Caco-2 (cell line): ENCODE measurements at places on chromosomes 2 and 18. TPM values are rescaled to one million over a fixed set of nuclear protein-coding genes. Genes with fewer than 3 reads are reported as not detected.
A peak's percentile ranks its signal among the peaks of the same experiment; 100 is the strongest.

- DNase-seq = no peak
Measured at GRCh38 chr2:133360882-133361281, 207.4 kb downstream of the NCKAP5 start.

- no peak for DNase-seq
Measured at GRCh38 chr2:128665113-128665512, 346.4 kb upstream of the HS6ST1 start.

DNA sequence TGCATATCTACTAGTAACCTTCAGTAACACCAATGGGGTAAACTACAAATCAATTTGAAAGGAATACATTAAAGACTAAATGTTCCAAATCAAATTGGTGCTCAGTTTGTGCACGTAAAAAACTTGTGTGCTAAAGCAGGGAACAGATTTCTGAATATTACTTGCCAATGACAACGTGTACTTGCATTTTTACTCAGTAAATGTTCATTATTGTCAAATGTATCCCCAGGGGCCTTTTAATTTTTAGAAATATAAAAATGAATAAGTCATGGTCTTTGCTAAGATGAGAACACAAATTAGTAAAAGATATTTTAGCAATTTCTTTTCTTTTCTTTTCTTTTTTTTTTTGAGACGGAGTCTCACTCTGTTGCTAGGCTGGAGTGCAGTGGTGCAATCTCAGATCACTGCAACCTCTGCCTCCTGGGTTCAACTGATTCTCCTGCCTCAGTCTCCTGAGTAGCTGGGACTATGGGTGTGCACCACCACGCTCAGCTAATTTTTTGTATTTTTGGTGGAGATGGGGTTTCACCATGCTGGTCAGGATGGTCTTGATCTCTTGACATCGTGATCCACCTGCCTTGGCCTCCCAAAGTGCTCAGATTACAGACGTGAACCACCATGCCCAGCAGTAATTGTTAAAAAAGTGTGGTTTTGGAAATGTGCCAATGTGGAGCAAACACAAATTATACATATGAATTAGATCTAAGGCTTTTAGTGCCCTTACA lies 52.6 kb downstream of the PMAIP1 start:
- no peak for DNase-seq

The RANBP2 gene
- 78.7 and 81.8 TPM in 2 replicates for total RNA-seq

The OTX1 gene
- total RNA-seq = 14.4 and 16.0 TPM in 2 replicates

The ESPNL gene
- total RNA-seq = not detected in 2 replicates

DNA sequence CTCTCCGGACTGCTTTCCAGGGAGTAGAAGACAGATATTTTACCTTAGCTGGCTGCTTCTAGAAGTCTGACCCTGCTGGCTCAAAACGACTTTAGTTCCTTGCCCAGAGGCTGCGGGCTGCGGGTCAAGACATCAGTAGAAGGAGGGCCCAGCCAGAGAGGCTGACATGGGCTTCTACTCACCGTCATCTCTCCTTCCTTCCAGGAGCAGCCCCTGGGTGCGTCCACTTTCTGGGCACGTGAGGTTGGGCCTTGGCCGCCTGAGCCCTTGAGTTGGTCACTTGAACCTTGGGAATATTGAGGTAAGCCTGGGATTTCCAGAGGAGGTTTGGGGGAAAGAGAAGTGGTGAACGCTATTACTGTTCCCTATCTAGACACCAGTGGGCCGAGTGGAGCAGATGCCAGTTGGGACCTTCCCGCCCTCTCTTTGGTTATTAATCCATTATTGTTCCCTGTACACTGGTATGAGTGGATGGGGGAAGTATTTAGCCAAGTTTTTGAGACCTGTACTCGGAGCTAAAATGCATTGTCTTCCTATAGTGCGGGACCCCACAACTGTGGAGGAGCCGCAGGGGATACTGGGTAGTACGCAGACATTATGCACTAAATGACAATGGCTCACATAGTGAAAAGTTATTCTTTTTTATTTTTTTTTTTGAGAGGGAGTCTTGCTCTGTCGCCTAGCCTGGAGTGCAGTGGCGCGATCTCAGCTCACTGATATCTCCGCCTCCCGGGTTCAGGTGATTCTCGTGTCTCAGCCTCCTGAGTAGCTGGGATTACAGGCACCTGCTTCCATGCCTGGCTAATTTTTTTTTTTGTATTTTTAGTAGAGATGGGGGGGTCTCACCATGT lies 26.3 kb upstream of the CASP8 start:
- peak; percentile 34 for DNase-seq

The RTP5 gene
- total RNA-seq = not detected in 2 replicates

DNA sequence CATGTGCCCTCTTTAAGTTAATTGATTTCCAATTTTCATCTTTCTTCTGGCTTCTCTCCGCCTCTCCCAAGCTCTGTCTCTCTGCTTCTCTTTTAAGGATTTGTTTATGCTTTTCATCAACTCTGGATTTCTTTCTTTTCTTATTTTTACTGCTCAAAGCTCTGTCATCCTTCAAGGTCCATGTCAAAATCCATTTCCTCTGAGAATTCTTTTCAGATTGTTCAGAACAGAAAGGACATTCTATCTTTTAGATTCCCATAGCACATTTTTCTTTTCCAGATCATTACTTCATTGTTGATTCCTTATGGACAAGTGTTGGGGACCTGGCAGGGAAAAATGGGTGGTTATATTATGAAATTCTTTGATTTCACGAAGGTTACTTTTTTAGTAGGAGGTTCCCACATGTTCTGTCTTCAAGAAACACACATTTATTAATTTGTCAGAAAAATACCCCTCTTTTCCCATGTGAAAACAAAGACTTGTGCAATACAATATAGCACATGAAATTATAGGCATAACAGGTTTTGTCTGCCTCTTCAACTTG lies 12.3 kb downstream of the PMAIP1 start:
- DNase-seq = no peak

DNA sequence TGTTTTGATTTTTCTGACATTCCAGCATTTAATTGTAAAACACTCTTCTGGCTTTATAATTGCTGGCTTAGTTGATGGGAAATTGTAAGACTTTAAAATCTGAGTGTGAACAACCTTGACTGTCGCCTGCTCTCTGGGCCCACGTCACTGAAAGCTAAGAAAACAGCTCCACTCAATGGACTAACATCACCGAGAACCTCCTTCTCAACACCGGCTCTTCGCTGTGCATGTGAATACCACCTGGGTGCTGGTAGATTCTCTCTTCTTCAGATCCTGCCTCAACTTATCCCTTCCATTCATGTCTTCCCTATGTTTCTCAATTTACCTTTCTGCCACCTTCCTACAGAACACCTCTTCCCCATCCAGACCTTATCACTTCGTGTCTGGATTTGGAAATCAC lies 523.1 kb upstream of the ID2 start:
- DNase-seq = no peak

DNA sequence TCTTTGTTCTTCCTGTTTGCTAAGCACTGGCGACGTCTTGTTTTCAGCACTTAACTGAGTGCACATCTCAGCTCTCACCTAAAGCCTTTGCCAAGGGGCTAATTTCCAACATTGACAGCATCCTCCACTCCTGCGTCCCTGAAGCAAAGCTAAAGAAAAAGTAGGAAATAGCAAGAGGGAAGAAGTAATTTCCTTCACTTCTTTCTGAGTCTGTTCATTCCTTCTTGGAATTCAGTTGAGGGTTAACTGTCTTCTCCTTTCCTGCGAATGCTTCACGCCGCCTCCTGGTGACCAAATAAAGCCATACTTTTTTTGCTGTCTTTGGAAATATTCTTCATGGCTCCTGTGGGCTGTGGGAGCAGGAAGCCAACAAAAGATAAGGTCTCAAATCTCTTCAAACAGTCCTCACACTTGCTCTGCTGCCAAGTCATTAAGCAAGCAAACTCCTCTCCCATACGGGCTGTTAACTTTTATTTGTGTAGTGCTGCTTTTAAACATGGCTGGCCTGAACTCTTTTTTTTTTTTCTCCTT lies 100.9 kb downstream of the DPP10 start:
- peak; percentile 60 for DNase-seq

The PLEK gene
- not detected in 2 replicates for total RNA-seq

GRCh38 chr18:23238651-23239349 lies 103.5 kb downstream of the CABLES1 start:
- no peak for DNase-seq

GRCh38 chr2:85278361-85278760 lies 49.4 kb downstream of the TGOLN2 start:
- no peak for DNase-seq

- no peak for DNase-seq
Measured at GRCh38 chr2:69948032-69948962, 13.1 kb downstream of the ASPRV1 start.

DNA sequence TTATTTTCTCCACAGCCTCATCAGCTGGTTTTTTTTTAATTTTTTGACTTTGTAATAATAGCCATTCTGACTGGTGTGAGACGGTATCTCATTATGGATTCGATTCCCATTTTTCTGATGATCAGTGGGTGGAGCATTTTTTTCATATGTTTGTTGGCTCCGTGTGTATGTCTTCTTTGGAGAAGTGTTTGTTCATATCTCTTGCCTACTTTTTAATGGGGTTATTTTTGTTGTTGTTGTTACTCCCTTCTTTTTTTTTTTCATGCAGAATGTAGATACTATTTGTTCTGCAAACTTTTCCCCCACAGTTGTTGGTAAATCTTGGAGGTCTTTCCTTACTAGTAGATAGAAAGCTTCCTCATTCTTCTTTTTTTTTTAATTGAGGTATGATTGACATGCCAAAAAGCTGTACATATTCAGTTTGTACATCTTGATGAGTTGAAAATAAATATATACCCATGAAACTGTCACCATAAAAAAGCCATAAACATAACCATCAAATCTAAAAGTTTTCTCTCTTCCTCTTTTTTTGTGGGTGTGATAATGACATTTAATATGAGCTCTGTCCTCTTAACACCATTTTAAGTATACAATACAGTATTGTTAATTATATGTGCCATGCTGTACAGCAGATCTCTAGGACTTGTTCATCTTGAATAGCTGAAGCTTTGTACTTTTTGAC lies 21.8 kb upstream of the NT5DC4 start:
- DNase-seq = no peak

GRCh38 chr2:112019569-112019982 lies 35.5 kb upstream of the TMEM87B start:
- no peak for DNase-seq

GRCh38 chr2:17258861-17259260 lies 259.4 kb downstream of the RAD51AP2 start:
- DNase-seq = no peak

GRCh38 chr2:237702441-237703391 lies 75.3 kb downstream of the LRRFIP1 start:
- DNase-seq = no peak

DNA sequence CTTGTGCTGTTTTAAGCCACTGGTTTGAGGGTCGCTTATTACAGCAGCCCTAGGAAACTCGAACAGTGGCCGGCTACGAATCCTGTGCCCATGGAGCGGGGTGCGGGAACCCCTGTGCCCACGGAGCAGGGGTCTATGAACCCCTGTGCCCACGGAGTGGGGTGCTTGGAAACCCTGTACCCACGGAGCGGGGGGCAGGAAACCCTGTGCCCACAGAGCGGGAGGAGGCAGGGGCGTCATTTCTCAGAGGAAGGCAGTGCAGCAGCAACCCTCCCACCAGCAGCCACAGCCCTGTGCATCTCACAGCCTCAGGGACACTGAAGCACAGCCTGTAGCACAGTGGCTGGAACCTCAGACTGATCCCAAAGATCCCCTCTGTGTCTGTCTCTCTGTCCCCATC lies 34.2 kb upstream of the GPC1 start:
- DNase-seq = no peak

DNA sequence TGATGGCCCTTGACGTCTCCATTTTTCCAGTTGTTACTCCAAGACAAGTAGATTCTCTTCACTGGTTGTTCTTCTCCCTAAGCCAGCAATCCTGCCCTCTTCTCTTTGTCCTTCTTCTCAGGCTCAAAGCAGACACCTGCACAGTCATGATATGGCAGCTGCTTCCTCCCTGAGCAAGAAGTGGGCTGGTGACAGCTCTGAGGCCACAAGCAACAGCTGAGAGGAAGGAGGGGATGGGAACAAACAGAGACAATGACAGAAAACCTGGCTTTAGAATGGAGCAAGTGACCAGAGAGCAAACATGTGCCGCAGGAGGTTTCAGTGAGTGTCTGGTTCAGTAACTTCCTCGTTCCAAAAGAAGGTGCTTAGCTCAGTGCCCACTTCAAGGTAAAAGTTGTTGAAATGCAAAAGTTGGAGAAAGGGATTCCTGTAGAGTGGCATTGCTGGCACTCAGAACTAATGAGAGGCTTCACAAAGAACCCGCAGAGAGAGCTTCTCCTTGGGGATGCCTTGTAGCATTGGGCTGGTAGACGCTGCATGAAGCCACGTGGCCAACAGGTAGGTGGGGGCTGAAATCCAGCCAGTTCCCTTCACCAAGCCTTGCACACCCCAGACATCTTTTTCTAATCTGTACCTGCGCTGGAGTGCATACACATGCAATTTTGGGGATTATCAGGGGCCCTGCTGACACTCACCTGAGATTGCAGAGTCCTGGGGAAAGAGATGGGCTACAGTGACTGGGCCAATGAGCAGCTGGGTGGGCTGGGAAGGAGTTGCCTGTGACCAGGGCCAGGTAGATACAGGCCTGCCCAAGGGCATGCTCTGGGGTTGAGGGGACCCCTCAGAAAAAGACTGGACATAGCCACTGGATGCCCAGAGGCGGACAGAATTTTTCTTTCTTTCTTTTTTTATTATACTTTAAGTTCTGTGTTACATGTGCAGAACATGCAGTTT lies 153.3 kb upstream of the RAB12 start:
- no peak for DNase-seq
